Daoy (cell line): ENCODE measurements at places on chromosomes 4 and X. TPM values are rescaled to one million over a fixed set of nuclear protein-coding genes. Genes with fewer than 3 reads are reported as not detected.

- peak; percentile 4 for DNase-seq
These were observed 103.8 kb downstream of the CAMK2D start for GRCh38 chr4:113657586-113658233.

The PTPN13 gene
- 3.0 and 5.5 TPM in 2 replicates for total RNA-seq

GRCh38 chrX:119605464-119606279 lies 552 bp downstream of the NKRF start:
- peak; percentile 12 for DNase-seq

- no peak for DNase-seq
These were observed 4.9 kb downstream of the CHRNA9 start for GRCh38 chr4:40340030-40340429.

DNA sequence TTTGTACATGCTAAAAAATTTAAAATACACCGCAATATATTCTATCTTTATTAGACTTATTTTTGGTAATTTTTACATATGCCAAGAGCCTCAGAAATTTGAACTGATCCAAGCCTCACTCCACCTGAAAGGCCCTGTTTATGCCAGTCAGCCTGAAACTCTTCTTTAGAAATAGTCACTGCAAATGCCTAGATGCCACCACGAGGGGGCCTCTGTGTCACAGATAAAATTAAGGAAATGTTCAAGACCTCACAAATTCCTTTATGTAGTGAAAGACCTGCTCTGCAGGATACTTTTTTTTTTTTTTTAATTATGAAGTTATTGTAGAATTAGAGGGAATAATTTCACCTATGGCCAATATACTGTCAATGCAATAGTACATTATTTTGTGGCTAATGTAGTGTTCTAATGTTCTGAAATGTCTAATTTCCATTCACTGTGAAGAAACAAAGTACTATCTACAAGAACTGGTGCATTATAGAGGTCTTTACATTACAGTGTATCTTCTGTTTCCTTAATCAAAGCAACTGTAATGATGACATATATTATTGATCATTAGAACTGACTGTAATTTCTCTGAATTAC lies 69.8 kb downstream of the DTHD1 start:
- DNase-seq = peak; percentile 2

DNA sequence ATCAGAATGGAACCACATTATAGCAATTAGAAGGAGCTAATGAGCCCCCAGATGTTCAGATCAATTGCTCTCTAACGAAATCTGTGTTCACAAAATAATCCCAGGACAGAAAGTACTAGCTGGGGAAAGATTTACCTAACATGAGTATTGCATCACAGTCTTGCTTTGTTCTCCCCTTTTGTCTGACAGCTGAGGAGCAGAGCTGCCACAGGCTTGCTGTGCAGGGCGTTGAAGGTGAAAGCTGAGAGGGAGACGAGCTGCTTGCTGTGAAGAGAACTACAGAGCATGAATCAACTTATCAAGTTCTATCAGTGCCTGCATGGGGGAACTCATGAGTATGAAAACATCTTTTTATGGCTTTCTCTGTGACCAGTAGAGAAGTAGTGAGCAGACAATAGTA lies 441.2 kb downstream of the CENPC start:
- DNase-seq = no peak

- no peak for DNase-seq
These were observed 619.5 kb downstream of the EPHA5 start for GRCh38 chr4:65050786-65051185.

- DNase-seq = no peak
These were observed 17.6 kb downstream of the UNC5C start for GRCh38 chr4:95531141-95531540.

DNA sequence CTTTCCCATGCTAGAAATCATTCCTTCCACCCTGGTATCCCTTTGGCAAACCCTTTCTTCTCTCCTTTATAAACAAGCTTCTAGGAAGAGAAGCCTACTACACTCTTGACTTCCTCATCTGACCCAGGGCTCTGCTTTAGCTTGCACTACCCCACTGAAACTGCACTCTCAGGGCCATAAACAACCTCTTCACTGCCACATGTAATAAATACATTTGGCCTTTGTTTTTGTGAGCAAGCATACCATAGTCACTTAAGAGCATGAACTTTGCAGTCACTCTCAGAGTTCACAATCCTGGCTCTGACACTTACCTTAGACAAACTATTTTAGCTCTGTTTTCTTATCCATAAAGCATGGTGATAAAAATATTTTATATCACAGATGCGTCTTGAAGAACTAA lies 50.7 kb upstream of the USP38 start:
- no peak for DNase-seq

GRCh38 chrX:121254336-121254735 lies 206.9 kb downstream of the GLUD2 start:
- DNase-seq = peak; percentile 17

- no peak for DNase-seq
These were observed 630.1 kb upstream of the EPHA5 start for GRCh38 chr4:66300336-66300934.

GRCh38 chr4:73181231-73181630 lies 77.4 kb downstream of the ANKRD17 start:
- DNase-seq = no peak

DNA sequence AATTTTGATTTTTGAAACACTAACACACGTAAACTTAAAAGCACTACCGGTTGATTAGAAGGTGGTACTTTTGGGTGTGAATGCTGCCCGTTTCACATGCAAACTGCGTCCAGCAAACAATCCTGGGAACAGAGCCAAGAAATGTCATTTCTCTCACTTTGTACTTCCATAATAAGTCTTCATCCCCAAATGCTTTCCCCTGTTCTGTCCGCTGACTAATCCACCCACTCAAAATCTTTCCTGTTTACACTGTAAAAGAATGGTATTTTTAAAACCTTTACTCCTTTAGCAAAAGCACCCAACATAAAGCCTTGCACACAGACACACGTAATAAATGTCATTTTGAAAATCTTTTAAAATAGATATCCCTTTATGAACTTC lies 39.1 kb upstream of the PDLIM5 start:
- peak; percentile 15 for DNase-seq

- DNase-seq = no peak
These were observed 29.5 kb downstream of the LRIT3 start for GRCh38 chr4:109877400-109877799.

GRCh38 chr4:168731006-168731636 lies 234.3 kb downstream of the PALLD start:
- peak; percentile 4 for DNase-seq

GRCh38 chrX:40145923-40146261 lies 48.1 kb upstream of the BCOR start:
- DNase-seq = no peak

DNA sequence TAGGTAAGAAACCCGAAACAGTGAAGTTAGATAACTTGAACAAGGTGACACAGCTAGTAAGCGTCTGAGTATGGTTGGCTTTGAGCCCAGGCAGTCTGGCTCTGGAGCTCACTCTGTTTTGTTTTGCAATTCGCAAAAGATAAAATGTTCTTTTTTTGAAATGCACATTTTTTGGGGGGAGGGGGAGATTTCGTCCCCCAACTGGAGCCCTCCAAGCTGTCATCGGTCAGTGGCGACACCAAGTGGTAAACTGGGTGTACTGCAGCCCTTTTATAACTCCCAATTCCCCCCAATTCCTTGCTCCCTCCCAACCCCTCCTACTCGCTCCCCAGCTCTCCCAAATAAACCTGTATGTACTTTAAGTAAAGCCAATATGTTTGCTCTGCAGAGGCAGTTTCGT lies 2.8 kb upstream of the CLCN5 start:
- no peak for DNase-seq
